ENCODE measurements at places on chromosomes 1 and 21.

DNA sequence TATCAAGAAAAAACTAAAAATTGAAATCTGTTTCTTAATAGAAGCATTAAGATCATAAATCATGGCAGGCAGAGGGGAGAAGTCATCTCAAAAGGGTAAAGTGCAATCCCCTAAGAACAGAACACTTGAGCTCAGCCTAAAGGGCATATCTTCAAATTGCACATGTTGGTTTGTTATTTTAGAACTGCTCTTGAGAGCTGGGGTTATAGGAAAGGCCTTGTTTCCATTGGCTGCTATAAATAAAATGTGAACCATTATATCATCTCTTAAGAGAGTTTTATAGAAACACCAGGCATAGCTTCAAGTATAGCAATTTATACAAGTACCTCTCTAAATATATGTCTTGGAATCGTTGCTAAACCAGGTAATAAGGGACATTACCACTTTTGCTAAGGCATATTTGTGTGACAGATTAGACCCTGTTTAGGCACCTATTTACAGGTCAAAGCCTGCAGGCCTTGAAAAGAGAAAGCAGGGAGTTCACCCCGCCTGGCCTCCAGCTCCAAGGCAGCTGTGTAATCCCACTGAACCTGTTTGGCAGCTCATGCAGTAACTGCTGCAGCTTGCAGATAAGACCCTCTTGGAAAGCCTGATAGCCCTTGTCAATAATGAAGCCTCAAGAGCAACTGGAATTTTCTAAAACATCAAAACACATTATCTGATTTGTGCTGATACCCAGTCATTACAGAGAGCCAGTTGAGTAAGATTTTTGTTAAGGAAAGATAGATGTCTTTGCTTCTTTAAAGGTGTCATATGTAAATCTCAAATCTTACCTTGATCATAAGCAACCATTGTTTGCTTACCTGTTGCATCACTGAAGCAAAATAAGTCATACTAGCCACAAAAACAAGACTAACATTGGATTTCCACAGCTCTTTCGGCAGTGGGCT is 24.2 kb upstream of the SYDE2 start:
- H3K27me3 ChIP-seq, result no peaks in the 10 kb centered on the region
- DNase-seq, result no peak
- no peak overlapping the region for H3K4me3 ChIP-seq
- H3K36me3 ChIP-seq, result no peaks in the 10 kb centered on the region
- H3K4me1 ChIP-seq, result peaks cover 23% of the 10 kb centered on the region

DNA sequence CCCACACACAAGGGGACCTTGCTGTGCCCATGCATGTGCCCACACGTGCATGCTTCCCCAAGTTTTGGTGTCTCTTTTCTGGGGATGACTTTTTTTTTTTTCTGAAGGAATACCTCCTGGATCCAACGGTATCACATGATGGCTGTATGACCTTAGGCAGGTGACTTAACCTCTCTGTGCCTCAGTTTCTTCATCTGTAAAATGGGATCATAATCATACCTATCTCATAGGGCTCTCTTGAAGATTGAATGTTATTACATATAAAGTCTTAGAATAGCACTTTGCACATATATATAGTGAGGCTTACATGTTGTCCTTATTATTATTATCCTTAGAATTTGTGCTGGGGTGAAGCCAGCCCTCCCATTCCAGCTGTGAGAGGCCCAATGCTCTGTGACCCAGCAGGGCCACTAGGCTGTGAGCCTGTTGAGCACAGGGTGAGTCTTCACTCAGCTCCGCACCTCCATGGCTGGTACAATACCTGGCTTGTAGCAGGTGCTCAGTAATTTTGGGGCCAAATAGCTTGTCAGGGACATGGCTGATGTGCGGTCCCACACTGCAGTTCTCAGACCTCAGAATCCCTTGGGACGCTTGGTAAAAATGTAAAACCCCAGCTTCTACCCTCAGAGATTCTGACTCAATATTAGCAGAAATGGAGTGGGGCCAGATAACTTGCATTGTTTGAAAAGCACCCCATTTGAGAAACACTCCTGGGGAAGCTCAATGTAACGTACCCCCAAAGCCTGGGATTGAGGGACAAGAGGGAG is 20.6 kb downstream of the STUM start:
- no peak for DNase-seq
- H3K27ac ChIP-seq, result peak overlapping the region; percentile 50
- no peaks in the 10 kb centered on the region for H3K4me1 ChIP-seq
- no peak overlapping the region for H3K4me3 ChIP-seq

- no peaks in the 10 kb centered on the region for H3K27me3 ChIP-seq
- no peak overlapping the region for H3K4me3 ChIP-seq
- H3K4me1 ChIP-seq, result no peaks in the 10 kb centered on the region
- no peak overlapping the region for H3K27ac ChIP-seq
- H3K36me3 ChIP-seq, result peaks cover 8% of the 10 kb centered on the region
These were observed 7.7 kb upstream of the CLCA1 start for GRCh38 chr1:86460998-86461397.

DNA sequence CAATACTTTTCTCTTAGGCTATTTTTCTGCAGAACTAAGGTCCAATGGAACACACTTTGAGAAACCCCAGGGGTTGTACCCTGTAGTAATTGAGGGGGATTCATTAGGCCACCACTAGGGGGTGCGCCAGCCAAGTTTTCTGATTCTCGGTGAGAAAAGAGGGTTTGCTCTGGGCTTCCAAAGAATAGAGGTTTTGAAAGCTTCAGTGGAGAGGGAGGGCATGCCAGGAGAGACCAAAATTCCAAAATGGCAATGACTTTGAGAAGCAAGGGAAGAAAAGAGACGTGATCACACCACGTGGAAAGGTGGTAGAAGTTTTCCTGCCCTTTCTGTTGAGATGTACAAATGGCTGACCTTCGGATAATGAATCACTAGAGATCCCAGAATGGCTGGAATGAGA is 323.3 kb downstream of the RPS6KC1 start:
- no peak overlapping the region for H3K27ac ChIP-seq
- H3K4me3 ChIP-seq, result no peak overlapping the region
- no peaks in the 10 kb centered on the region for H3K27me3 ChIP-seq
- H3K36me3 ChIP-seq, result no peaks in the 10 kb centered on the region

DNA sequence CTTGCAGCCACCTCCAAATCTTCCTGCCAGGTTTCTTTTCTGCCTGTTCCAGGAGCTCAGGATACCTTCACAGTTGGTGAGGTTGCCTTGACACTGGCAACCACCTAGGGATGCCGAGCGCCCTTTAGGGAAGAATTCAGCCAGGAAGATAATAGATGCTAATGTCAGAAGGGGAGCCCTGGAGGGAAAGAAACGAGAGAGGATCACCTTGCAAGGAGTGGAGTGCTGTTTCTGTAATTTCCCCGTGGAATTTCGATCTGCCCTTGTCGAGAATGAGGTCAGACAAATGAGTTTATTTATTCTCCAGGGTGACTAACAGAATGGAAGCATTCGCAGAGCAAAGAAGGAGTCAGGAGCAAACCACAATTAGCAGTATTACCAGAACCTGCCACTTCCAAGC is 315.8 kb upstream of the KAZN start:
- no peaks in the 10 kb centered on the region for H3K27me3 ChIP-seq
- DNase-seq, result no peak
- H3K4me3 ChIP-seq, result no peak overlapping the region
- peaks cover 17% of the 10 kb centered on the region for H3K4me1 ChIP-seq
- H3K36me3 ChIP-seq, result no peaks in the 10 kb centered on the region
- H3K27ac ChIP-seq, result no peak overlapping the region

DNA sequence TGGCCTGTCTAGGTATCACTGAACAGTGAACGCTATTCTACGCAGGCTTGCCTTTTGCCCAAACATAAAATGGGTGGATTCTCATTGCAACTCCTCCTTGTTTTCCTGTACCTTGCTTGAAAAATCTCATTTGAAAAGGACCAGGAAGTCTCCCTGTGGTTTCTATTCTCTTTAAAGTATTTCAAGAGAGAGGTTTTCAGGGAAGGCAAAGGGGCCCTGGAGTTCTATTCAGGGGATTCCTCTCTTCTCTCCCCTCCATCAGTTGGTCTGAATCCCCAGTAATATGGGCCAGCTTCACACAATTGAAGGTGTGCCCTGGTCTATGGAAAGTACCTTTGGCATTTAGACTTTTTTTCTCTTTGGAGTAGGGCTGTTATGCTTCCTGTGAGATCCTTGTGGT is 311.3 kb downstream of the RGS7 start:
- H3K4me1 ChIP-seq, result no peaks in the 10 kb centered on the region
- H3K27ac ChIP-seq, result no peak overlapping the region
- no peaks in the 10 kb centered on the region for H3K36me3 ChIP-seq
- DNase-seq, result no peak
- no peaks in the 10 kb centered on the region for H3K27me3 ChIP-seq
- H3K4me3 ChIP-seq, result no peak overlapping the region

- H3K4me3 ChIP-seq, result no peak overlapping the region
- H3K4me1 ChIP-seq, result peaks cover 49% of the 10 kb centered on the region
- H3K27ac ChIP-seq, result no peak overlapping the region
- no peak for DNase-seq
These were observed 15.6 kb downstream of the SLFNL1 start for GRCh38 chr1:41005876-41006275.

DNA sequence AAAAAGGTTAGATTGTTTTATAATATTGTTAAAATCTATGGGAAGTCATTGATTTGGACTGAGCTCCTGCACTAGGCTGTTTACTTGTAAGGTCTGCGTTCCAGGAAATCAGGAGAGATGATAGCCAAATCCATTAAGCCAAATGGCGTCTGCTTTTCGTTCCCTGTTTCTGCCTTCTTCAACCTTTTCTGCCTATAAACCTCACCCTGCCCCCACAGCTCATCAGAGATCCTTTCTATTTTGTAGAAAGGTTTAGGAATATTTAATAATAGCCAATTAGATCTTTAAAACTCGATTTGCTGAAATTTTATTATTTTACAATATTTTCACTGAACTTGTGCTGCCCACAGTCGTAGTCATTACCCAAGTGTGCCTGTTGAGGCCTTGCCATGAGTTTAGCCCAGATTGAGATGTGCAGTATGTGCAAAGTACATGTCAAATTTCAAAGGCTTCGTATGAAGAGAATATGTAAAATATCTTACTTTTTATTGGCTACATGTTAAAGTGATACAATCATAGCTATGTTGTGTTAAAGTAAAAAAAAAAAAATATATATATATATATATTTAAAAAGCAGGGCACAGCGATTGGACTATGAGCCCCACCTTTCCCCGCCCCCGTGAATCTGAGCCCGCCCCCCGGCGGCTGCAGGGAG is 444 bp upstream of the IARS2 start:
- DNase-seq, result no peak
- no peaks in the 10 kb centered on the region for H3K36me3 ChIP-seq
- H3K4me3 ChIP-seq, result peak overlapping the region; percentile 94

GRCh38 chr1:245074232-245074747 is 80.5 kb upstream of the KIF26B start:
- peaks cover 8% of the 10 kb centered on the region for H3K4me1 ChIP-seq
- no peak overlapping the region for H3K4me3 ChIP-seq
- DNase-seq, result no peak
- H3K27me3 ChIP-seq, result no peaks in the 10 kb centered on the region
- no peak overlapping the region for H3K27ac ChIP-seq

GRCh38 chr1:156797212-156797871 is 19.3 kb downstream of the SH2D2A start:
- DNase-seq, result no peak
- no peak overlapping the region for H3K4me3 ChIP-seq
- H3K27ac ChIP-seq, result no peak overlapping the region
- no peaks in the 10 kb centered on the region for H3K27me3 ChIP-seq
- peaks cover 22% of the 10 kb centered on the region for H3K36me3 ChIP-seq

GRCh38 chr1:214198571-214198970 is 82.4 kb upstream of the SMYD2 start:
- H3K27ac ChIP-seq, result no peak overlapping the region
- no peaks in the 10 kb centered on the region for H3K27me3 ChIP-seq
- DNase-seq, result no peak

GRCh38 chr1:22870201-22870871 is 102.3 kb downstream of the LACTBL1 start:
- no peak overlapping the region for H3K27ac ChIP-seq
- no peaks in the 10 kb centered on the region for H3K36me3 ChIP-seq
- no peak for DNase-seq
- H3K4me1 ChIP-seq, result peaks cover 18% of the 10 kb centered on the region
- H3K4me3 ChIP-seq, result no peak overlapping the region

DNA sequence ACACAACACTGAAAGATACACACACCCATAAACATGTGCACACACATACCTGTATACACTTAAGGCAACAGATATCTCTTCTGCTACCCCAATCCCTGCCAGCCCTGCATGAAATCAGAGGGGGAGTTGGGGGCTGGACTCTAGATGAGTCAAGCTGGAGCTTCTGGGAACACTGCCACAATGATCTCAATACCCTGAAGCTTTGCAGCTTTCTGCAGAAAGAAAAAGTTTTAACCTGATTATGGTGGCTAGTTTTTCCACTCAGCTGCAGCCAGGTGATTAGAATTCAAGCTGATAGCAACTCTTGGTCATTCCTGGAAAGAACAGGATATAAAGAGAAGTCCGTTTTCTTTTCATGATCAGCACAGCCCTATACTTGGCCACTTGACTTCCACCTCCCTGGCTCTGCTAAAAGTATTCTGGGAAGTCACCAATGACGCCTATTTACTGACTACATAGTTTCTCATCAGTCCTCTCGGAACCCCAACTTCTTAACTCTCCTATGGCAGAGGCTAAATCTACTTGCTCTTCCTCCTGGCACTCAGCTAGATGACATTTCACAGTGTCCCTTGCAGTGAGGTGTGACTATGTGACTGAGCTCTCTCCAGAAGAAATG is 20.7 kb upstream of the DNASE2B start:
- no peaks in the 10 kb centered on the region for H3K27me3 ChIP-seq
- no peak for DNase-seq
- H3K4me1 ChIP-seq, result peaks cover 3% of the 10 kb centered on the region
- H3K4me3 ChIP-seq, result no peak overlapping the region
- peak overlapping the region; percentile 63 for H3K27ac ChIP-seq

- H3K4me3 ChIP-seq, result no peak overlapping the region
- H3K36me3 ChIP-seq, result no peaks in the 10 kb centered on the region
- no peak overlapping the region for H3K27ac ChIP-seq
- no peaks in the 10 kb centered on the region for H3K4me1 ChIP-seq
These were observed 75.0 kb downstream of the TAS1R2 start for GRCh38 chr1:18784482-18784831.

GRCh38 chr21:19353256-19353655 is 949.7 kb upstream of the TMPRSS15 start:
- no peaks in the 10 kb centered on the region for H3K4me1 ChIP-seq
- H3K27ac ChIP-seq, result no peak overlapping the region
- DNase-seq, result no peak
- no peaks in the 10 kb centered on the region for H3K27me3 ChIP-seq

DNA sequence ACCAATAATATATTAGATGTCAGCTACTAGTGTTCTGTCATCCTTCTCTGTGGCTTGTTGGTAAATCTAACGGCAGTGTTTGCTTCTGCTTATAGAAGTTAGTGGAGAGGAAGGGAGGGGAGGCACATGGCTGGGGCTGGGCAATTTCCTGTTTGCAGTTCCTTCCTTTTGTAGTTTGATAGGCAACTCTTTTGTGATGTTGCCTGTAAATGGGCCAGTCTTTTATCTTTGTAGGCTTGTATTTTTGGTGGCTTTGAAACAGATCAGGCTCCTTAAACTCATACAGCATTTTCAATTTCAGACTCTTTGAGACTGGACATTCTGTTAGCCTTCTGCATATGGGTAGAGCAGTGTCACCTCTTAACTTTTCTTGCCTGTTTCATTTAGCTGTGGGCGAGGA is 48.1 kb downstream of the CDC14A start:
- no peaks in the 10 kb centered on the region for H3K27me3 ChIP-seq
- peak; percentile 8 for DNase-seq
- H3K27ac ChIP-seq, result peak overlapping the region; percentile 19
